ENCODE measurements at places on chromosomes 7 and 10.
A peak's percentile ranks its signal among the peaks of the same experiment; 100 is the strongest.

GRCh38 chr10:48885376-48885775, 54.3 kb downstream of the LRRC18 start:
- DNase-seq: no peak

DNA sequence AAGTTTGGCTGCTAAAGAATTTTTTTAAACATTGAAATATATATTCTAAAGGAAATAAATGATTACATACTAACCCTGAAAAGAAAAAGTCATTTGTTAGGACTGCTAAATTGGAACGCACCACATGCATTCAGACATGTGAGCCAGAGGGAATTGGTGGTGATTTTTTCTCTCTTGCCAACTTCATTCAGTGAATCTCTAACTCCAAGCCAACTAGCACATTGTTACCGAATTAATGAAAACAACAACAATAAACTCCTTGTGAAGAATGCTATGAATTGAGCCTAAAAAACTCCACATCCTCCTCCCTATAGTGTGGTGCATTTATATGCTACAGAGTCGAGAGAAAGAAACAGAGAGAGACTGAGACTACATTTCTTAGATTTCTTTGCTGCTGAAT, 135.5 kb upstream of the CACNA2D1 start:
- DNase-seq: no peak

GRCh38 chr10:79242620-79243152, 104.6 kb upstream of the PPIF start:
- peak; percentile 70 for DNase-seq

- DNase-seq: no peak
Observed at GRCh38 chr10:112851588-112852211, 98.3 kb upstream of the TCF7L2 start.

GRCh38 chr7:147432576-147432975, 1158.0 kb upstream of the C7orf33 start:
- DNase-seq: no peak

- DNase-seq: peak; percentile 81
Observed at GRCh38 chr10:12448729-12449391, 99.5 kb downstream of the CAMK1D start.

- no peak for DNase-seq
Observed at GRCh38 chr7:143882020-143882603, 19.9 kb downstream of the TCAF1 start.

DNA sequence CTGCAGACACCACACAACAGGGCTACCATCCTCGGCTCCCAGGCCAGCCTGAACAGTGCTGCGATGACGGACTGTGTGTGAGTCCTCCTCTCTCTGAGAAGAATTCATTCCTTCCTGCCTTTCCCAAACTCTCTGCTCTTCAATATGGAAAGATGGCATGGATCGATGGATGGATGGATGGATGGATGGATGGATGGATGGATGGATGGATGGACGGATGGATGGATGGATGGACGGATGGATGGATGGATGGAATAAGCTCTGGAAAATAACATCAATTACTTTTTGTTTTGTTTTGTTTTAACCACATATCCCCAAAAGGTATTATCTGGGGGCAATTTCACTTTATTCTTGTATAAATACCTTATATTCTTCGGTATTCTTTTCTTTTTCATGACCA, 151.9 kb downstream of the AKR1D1 start:
- no peak for DNase-seq

- no peak for DNase-seq
Observed at GRCh38 chr10:32180390-32181280, 124.4 kb upstream of the KIF5B start.

GRCh38 chr7:67809586-67809985, 813.0 kb downstream of the TYW1 start:
- no peak for DNase-seq

GRCh38 chr10:43257347-43258210, 9.3 kb downstream of the RASGEF1A start:
- DNase-seq: no peak

- no peak for DNase-seq
Observed at GRCh38 chr7:116770941-116771340, 91.4 kb upstream of the CAPZA2 start.

DNA sequence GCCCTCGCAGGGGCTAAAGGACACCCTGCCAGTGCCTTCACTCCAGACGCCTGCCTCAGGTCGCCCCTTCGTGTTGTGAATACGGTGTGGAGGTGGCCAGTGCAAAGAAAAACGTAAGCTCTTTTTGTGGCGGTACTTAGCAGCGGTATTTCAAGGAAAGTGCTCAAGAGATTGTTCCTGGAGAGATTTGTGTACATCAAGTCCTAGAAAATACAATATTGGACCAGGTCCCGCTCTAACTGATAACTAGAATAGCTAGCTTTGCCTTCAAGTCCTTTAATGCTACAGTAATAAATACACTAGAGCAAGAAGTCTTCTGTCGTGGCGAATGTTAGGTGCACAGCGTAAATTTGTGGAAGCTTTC, 689 bp downstream of the PLCE1 start:
- no peak for DNase-seq

- no peak for DNase-seq
Observed at GRCh38 chr10:103814626-103815370, 40.6 kb downstream of the SH3PXD2A start.

DNA sequence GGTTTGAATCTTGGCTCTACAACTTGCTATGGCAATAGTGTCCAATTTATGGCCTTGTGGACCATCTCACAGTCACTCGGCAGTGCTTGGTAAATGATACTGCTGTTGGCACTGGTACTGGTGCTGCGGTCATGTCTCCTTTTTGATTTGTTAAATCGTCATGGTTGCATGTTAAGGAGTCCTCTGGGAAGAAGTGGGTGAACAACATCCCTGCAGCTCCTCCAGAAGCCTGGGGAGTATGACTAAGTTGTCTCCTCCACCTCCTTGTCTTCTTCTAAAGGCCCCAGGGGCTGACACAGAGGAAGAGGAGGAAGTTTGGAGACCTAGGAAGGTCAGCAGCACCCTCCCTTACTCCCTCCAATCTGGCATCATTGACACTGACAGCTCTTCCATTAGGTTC, 8.5 kb downstream of the ITPRIP start:
- peak; percentile 84 for DNase-seq

- DNase-seq: peak; percentile 51
Observed at GRCh38 chr7:73894733-73895551, 34.0 kb downstream of the TMEM270 start.

- no peak for DNase-seq
Observed at GRCh38 chr10:22370320-22370719, 25.0 kb downstream of the SPAG6 start.

- DNase-seq: no peak
Observed at GRCh38 chr10:86868353-86868752, 89.1 kb downstream of the MMRN2 start.

DNA sequence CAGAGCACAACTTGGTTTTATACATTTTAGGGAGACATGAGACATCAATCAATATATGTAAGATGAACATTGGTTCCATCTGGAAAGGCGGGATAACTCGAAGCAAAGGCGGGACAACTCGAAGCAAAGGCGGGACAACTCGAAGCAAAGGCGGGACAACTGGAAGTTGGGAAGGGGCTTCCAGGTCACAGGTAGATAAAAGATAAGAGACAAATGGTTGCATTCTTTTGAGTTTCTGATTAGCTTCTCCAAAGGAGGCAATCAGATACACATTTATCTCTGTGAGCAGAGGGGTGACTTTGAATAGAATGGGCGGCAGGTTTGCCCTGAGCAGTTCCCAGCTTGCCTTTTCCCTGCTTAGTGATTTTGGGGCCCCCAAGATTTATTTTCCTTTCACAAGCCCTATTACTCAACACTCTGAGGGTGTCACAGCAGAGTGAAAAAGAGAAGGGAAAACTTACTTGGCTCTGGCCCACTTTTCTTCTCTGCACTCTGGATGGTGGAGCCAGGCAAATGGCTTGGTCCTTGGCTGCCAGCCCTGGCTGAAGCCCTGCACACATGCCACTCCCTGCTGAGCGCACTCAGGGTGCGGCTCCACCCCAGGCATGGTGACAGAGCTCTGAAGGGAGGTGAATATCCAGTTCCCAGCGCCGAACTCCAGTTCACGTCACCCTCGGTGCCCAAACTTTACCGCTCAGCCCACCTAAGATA, 46.7 kb downstream of the PARD3 start:
- DNase-seq: peak; percentile 75

DNA sequence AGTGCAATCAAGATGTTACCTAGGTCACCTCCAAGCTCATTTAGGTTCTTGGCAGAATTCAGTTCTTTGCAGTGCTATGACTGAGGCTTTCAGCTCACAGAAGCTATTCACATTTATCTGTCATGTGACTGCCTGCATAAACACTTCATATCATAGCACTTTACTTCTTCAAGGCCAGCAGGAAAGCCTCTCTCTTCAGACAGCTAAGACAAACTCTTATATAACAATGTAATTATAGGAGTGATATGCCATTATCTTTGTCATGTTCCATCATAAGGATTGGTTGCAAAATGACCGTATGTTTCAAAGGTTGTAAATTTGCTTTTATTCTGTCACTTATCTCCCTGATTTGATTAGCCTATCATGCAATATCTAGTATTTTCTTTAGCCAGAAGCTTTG, 78.8 kb upstream of the TMEM196 start:
- DNase-seq: no peak

- peak; percentile 19 for DNase-seq
Observed at GRCh38 chr10:821322-821721, 110.2 kb downstream of the LARP4B start.

GRCh38 chr10:23284155-23284554, 60.4 kb downstream of the C10orf67 start:
- DNase-seq: no peak

DNA sequence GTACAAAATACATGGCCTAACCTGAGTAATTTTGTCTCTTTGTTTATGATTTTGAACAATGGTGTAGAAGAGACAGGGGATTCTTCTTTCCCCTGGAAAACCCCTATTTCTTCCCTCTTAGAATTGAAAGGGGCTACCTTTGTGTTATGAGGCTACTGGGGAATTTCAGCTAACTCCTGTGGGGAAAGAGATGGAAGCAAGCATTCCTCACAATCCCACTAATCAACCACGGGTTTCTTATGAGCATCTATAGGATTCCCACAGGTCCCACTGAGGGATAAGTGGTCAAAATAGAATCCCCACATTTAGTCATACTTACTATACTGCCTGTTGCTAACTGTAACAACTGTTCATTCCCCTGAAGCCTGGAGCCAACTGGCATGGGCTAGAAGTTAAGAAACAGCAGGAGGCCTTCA, 32.2 kb upstream of the ITGB8 start:
- peak; percentile 37 for DNase-seq

GRCh38 chr7:141359262-141359661, 191.9 kb upstream of the AGK start:
- no peak for DNase-seq

- DNase-seq: no peak
Observed at GRCh38 chr10:34098821-34099567, 716.1 kb downstream of the PARD3 start.

DNA sequence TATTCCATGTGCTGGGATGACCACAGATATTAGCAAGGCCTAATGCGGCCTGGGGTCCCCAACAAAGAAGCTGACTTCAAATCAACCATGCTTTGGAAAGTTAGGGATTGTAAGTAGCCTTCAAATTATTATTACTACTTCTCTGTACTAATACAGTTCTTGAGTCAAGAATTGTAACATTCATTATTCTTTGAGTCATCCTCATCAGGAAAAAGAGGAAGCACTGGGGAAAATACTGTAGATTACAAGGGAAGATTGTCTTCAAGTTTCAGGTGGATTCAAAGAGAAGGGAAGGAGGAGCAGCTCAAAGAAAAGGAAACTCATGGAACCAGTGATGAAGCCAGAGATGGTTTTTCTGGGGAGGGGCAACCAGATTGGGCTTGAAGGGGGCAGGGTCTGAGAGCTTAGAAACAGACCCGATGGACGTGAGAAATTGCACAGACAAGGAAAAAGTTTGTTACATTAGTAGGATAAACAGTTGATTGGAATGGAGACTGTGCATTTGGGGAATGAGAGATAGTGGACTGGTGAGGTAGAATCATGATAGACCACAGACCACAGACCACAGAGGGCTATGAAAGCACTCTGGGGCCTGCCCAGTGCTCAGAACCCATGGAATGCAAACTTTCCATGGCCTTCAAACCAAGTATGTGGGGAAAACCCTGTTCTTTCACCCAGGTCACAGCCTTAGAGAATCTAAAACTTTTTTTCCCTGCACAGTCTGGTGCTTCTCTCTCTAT, 209.9 kb downstream of the ZNF365 start:
- DNase-seq: peak; percentile 88

DNA sequence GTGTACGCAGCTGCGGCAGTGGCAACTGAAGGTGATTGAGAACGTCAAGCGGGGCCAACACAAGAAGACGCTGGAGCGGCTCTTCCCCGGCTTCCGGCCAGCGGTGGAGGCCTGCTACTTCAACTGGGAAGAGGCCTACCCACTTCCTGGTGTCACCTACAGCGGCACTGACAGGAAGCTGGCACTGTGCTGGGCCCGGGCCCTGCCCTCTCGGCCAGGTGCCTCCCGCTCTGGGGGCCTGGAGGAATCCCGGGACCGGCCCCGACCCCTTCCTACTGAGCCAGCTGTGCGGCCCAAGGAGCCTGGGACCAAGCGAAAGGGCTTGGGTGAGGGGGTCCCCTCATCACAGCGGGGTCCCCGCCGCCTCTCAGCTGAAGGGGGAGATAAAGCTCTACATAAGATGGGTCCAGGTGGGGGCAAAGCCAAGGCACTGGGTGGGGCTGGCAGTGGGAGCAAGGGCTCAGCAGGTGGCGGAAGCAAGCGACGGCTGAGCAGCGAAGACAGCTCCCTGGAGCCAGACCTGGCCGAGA, 6.5 kb downstream of the ZSWIM8 start:
- no peak for DNase-seq

DNA sequence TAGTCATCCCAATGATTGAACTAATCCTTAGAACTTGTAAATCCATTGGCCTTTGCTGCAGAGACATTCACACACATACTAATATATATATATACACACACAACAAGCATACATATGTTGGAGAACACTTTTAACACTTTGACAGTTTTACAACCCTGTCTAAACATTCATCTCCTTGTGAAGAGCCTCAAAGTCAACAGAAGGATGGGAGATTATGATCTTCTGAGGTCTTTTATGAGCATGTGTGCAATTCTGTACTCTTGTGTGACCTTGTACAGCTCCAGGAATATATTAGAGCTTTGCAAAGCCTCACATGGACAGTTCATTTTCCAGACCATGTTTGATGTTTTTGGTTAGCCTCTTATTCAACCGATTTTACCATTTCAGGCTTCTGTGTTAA, 589.0 kb downstream of the NXPH1 start:
- no peak for DNase-seq
